GM04504 (cell line): ENCODE measurements at places on chromosomes 2 and 18.

DNA sequence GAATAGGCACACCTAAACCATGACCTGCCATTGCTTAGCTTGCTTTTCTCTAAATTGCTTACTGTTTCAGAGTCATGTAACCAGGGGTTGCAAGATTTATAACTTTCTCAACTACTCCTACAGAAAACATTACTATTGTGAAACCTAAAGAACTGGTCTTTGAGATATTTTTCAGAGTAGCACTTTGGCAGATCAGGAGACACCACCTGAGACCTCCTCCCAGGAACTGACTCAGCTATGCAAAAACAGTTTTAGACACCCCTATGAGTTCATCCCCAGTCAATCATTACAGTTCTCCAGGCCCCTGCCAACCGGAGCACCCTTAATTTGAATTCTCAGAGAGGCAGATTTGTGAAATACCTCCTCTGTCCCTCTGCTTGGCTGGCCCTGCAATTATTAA lies 80.3 kb downstream of the MBOAT2 start:
- DNase-seq: no peak

DNA sequence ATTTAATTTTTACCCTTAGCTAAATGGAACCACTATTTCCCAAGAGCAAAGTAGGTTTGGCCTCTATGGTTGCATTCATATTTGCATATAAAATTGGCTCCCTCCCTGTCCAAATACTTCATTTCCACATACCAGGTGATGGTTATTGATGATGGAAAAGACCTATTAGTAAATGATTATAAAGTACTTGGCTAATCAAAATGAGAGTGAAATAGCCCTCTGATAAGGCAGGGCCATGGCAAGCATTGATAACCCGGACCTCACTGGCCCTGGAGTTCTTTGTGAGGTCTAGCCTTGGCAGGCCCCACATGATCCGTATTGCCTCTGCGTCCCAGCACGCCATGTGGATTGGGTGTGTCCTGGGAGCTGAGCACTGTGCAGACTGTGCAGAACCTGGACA lies 201.1 kb upstream of the GATA6 start:
- no peak for DNase-seq

- DNase-seq: no peak
Observed at GRCh38 chr2:33570681-33571080, 28.4 kb downstream of the FAM98A start.

GRCh38 chr2:15364561-15364960 lies 196.6 kb downstream of the NBAS start:
- no peak for DNase-seq

- no peak for DNase-seq
Observed at GRCh38 chr2:4416431-4416830, 713.1 kb downstream of the DCDC2C start.

DNA sequence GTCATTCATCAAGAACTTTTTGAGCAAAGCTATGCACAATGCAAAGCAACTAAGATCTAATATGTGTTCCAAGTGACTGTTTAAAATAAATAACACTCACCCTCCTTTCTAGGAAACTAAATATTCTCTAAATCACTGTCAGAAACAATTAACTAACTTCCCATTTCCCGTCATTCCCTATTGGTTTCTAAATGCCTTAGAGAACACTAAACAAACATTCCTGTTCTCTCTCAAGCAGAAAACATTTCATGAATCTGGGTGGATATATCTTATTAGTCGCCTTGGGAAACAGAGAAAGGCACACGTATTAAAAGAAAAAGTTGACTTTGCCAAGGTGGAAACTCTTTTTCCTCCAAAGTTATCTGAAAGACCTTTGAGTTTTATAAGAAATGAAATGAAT lies 735.2 kb downstream of the MBD2 start:
- no peak for DNase-seq
